C1 segment of cervical spinal cord (tissue), 14 donors: ENCODE measurements at places on chromosomes 11 and 22.

GRCh38 chr22:45631140-45631840 lies 40.3 kb upstream of the ATXN10 start:
- DNase-seq = no peak

- DNase-seq = no peak
Measured at GRCh38 chr11:11117730-11118129, 235.3 kb downstream of the CSNK2A3 start.

GRCh38 chr11:10323793-10324170 lies 18.9 kb downstream of the ADM start:
- no peak for DNase-seq

DNA sequence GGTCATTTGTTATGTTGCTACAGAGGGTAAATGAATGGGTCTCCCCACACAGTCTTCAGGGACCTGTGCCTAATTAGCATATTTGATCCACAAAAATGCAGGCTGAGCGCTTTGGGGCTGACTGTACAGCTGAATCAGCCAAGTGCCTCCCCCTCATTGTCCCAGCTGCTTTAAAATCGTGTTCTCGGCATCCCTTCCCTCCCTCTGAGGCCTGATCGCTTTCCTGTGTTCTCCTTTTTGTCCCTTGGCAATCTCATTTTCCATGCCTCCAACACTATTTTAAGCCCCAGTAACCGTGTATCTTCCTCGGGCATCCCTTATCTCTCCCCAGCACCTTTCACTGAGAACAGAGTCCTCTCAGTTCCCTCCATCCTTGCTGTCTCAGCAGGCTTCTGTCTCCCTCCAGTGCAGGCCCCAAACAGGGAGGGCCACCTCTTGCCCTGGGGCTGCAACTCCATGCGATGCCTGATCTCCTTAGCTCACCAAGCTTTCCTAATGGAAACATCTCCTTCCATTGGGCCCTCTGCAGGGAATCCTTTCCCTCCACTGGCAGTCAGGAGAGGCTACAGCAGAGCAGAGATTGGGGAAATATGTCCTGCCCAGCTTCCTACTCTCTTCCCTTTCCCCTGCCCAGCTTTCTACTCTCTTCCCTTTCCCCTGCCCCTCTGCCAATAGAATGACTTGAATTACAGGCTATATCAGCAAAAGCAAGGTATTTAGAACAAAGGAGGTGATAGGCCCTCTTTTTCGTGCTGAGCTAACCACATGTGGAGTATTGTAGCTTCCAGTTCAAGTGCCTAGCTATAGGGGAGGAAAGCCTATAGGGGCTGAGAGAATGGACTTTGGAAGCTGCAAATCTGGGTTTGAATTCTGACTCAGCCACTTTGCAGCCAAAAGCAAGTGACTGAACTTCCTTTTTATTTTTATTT lies 13.8 kb downstream of the UQCR10 start:
- DNase-seq = no peak

- DNase-seq = no peak
Measured at GRCh38 chr11:1830322-1831223, 4.2 kb upstream of the SYT8 start.

DNA sequence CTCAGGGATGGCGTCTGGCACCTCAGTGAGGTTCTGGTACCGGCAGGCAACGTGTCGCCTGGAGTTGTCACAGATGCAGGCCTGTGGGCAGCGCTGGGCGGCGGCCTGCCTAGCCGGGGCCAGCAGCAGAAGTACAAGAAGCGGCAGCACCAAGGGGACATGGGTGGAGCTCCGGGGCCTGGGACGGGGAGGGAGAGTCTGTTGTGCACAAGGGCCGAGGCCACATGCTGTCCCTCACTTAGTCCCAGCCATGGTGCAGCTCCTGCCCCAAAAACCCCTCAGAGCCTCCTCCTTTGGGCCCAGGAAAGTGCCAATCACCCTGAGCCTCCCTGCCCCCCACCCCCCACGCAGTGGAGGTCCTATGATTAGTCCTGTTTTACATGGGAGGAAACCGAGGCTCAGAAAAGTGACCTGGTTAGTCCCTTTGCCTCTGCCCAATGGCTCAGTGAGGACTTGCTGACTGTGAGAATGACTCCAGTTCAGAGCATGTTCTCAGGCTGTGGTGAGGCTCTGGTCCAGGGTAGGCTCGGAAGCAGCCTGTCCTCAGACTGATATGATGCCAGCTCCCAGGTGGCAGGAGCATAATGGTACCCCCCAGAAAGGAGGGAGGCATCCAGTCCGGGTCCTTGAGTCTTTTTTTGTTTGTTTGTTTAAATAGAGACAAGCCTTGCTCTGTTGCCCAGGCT lies 1.1 kb downstream of the CHADL start:
- DNase-seq = peak; percentile 58

DNA sequence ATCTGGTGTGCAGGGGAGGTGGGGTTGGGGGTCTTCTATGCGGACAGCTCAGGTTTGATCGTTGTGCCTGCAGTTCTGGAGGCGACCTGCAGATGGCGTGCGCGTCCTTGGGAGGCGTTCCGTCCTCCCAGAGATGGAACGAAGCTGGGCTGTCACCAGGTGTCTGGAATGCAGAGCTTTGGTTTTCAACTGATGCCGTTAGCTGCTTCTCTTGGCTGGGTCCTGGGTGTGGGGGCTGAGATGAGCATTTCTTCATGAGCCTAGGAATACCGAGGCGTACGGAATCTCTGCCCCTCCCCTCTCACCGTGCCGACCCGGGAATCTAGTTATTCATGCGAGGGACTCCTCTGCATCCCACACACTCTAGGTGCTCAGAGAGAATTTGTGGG lies 98.6 kb downstream of the CEP164 start:
- peak; percentile 69 for DNase-seq

DNA sequence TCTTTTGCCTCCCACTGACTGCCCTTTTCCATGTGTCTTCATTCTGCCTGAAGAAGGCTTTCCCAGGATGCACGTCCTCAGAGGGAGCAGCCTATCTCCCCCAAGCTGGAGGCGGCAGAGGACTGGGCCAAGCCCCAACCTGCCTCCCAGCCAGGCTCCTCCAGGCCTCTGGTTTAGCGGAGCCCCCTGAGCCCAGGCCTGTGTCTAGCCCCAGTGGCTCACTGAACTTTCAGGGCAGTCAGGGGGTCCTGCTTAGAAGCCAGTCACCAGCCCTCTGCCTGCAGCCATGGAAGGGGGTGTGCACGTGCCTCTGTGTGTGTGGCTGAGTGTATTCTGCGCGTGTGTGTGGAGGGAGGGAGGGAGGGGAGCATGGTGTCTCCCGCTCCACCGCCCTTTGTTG lies 10.4 kb upstream of the GRK2 start:
- DNase-seq = no peak

DNA sequence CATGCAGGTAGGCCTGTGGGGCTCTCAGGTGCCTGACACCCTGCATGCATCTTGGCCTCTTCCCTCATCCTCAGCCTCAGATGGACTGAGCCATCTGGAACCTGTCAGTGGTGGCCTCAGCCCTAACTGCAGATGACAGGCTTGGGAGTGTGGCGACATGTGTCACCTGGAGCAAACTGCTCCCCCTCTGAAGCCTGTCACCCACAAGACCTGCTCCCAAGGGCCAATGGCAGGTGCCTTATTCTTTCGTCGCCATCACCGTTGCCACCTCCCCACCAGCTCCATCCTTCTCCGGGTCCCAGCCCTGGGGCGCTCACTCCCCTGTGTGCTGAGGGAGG lies 3.6 kb upstream of the SEPTIN5 start:
- no peak for DNase-seq

GRCh38 chr11:88414981-88415413 lies 77.5 kb upstream of the CTSC start:
- no peak for DNase-seq

GRCh38 chr11:69311767-69312385 lies 17.9 kb downstream of the MYEOV start:
- no peak for DNase-seq

GRCh38 chr22:40519284-40519947 lies 117.1 kb downstream of the MRTFA start:
- no peak for DNase-seq

DNA sequence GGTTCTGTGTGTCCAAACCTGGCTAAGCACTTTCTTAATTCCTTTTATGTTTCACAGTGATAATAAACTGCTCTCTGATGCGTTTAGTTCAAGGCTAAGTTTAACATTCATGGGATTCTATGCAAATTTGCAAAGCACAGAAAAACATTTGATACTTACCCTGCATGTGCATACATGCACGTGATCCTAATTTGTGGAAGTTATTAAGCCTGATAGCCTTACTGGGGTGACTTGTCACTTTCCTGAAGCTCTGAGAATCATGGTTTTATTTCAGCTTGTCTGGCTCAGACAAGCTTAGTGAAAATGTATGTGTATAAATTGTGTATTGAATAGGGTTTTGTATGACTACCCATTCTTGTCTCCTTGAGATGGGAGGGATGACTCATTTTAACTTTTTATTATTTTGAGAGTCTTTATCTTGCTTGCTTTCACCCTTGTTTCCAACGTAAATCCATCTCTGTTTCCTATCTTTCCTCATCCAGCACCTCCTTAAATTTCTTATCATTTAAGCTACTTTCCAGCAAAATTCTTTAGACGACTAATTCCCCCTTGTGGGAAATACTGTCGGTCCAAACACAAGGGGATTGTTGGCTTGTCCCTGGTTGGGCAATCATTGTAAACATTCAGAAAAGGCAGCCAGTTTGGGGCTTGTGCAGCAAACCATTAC lies 167.1 kb downstream of the C11orf91 start:
- DNase-seq = no peak

GRCh38 chr22:41909310-41910049 lies 5.4 kb downstream of the SHISA8 start:
- DNase-seq = peak; percentile 11

DNA sequence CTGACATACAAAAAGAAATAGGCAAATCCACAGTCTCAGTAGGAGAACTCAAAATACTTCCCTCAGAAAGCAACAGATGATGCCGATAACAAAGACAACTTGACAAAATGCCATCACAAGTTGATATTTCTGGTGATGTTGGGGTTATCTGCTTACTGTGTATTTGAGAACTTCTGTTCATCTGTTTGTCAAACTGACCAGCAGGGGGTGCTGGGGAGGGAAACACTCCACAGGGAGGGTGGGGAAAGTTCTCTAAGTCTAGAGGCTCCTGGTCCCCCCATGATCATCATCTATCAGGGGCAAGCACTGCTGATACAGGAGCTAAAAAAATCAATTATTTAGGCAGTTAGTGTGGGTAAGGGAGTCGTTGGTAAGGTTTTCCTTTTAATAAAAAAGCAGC lies 19.2 kb downstream of the GLYATL1 start:
- DNase-seq = no peak

DNA sequence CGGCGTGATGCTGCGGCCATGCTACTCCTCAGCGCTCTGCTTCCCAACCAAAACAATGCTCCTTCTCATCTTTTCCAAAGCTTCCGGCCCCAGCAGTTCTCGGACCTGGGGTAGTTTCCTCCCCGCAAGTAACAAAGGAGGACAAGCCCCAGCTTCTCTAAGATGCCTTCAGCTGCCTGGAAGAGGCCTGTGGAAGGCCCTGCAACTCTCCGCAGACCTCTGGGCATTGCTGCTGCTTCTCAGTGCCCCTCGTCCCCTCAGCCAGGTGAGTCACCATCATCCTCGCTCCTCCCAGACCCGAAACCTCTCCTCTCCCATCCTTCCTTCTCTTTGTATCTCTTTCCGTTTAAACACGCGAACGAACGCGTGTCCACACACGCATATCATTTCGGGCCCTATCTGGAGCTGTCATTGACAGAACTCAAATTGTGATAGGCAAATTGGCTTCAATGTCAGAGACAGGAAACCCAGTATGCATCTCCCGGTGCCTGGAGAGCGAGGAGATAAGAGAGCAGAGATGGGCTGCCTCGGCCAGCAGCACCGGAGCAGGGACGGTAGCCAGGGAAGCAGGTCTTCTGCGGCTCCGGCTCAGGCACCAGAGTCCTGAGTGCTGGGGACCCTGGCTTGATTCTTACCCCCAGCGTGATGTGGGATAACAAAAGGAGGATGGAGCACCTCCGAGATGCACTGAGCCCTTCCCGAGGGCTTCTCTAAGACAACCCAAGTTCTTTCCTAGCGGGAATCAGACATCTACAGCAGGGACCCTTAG lies 22.0 kb upstream of the JAM3 start:
- no peak for DNase-seq

DNA sequence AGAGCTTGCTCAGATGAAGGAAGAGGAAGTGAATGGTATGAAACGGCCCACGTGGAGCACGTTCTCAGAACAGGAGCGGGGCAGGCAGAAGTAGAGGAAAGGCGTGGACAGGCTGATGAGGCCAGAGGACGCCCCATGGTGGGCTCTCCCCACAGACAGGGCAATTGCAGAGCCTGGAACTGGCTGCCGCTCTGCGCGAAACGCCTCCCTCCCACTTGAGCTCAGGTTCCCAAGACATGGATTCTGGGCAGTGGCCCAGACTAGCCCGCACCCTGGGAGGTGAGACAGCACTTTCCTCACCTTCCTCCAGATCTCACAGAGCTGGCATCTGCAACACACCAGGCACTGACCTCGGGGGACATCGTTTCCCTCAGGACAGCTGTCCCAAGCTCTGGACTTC lies 117.6 kb downstream of the PHF21B start:
- no peak for DNase-seq

- DNase-seq = no peak
Measured at GRCh38 chr11:46537121-46537520, 56.7 kb downstream of the AMBRA1 start.

DNA sequence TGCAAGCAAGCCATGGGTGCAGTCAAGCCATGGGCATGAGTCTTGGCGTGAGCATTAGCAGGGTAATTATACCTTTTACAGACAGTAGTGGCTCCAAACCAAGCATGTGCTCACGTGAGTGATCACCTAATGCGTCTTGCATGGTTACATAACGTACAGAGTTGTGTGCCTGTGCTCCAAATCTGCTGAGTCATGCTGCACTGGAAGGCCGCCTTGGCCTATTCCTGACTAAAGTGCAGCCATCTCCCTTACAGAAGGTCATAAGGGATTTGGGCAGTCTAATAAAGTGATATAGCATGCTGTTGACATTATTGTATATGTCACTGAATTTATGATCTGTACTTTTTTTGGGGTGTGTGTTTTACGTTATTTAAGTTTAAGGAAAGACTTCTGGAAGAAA lies 102.4 kb downstream of the ARHGAP42 start:
- DNase-seq = no peak

DNA sequence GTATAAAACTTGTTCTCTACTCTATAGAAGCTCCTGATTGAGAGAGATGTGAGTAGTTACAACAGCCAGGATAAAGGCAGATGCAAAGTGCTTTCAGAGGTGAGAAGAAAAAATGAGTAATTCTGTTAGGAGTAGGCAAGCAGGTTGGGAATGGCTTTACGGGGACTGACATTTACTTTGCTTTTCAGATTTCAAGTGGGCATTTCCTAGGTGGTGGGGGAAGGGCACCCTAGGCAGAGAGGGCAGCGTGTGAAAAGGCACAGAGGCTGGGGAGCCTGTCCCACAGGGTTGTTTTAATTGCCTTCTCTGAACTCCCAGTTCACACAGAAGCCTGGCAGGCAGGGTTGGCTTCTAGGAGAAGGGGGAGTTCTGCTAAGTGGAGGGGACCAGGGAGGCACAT lies 106.5 kb downstream of the NAV2 start:
- no peak for DNase-seq

- no peak for DNase-seq
Measured at GRCh38 chr11:113831314-113831713, 44.1 kb downstream of the USP28 start.

DNA sequence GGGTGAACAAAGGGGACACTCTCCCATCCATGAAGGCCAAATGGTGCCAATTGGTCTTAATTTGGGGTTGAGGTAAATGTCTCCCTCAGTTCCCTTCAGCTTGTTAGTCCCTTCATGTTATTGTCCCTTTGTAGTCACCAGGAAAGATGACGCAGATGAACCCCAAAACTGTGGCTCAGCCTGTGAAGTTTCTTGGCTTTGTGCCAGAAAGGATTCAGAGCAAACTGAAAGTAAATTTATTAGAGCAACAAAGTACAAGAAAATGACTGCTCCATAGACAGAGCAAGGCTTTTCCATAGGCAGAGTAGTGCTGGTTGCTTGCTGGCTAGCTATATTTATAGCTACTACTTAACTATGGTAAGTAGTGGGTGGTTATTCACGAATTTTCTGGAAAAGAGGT lies 16.7 kb downstream of the OR4C3 start:
- no peak for DNase-seq
